Skeletal muscle cell (primary cell): ENCODE measurements at places on chromosomes 12 and 14.

- no peak for DNase-seq
These were observed 48.4 kb downstream of the C12orf75 start for GRCh38 chr12:105378911-105379310.

GRCh38 chr14:53979113-53979681 is 22.6 kb upstream of the BMP4 start:
- no peak for DNase-seq

DNA sequence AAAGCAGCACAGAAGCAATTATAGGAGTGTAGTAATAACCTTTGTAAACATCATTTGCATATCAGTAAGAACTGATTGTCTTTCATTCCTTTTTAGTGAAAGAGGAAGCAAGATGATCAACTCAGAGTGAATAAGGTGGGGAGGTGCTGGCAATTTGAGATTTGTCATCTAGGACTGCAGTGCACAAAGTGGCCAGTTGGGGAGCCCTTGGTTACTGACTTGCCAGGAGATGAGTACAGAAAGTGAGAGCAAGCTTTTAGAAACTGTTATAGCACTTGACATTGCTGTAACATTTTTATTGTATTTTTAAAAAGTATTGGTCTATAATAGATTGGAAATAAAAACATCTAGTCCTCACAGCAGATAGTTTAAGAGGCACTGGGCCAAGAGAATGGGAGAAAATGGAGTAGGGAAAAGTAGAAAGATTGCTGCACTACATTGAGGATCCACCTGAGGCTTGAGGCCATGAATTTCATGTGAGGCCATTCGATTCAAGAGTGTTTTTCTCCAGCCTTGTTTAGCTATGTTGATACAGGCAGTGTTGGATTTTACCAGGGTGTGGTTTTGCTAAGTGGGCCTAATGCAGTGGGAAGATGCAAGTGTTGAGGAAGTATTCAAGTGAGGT is 98.2 kb downstream of the SNAPC1 start:
- no peak for DNase-seq

DNA sequence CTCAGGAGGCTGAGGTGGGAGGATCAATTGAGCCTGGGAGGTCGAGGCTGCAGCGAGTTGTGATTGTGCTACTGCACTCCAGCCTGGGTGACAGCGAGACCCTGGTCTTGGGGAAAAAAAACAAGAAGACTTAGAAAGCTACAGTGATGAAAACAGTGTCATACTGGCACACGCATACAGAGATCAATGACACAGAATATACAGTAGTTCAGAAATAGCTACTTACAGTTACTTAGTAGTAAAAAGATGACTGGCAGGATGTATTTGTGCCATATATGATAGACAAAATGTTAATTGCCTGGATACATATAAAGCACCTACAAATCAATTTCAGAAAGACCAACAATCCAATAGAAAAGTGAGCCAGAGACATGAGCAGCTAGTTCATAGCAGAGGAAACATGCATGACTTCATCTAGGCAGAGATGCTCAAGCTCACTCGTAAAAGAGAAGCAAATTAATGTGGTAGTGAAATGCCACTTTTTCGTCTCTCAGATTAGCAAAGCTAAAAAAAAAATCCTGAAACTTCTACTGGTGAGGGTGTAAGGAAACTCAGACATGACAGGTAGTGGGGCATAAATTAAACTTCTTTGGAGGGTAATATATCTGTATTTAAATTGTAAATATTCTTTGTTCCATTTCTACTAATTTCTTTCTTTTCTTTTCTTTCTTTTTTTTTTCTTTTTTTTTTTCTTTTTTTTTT is 2.5 kb upstream of the ALDH2 start:
- DNase-seq: no peak

- DNase-seq: no peak
These were observed 159.0 kb upstream of the LHX5 start for GRCh38 chr12:113630625-113631024.

DNA sequence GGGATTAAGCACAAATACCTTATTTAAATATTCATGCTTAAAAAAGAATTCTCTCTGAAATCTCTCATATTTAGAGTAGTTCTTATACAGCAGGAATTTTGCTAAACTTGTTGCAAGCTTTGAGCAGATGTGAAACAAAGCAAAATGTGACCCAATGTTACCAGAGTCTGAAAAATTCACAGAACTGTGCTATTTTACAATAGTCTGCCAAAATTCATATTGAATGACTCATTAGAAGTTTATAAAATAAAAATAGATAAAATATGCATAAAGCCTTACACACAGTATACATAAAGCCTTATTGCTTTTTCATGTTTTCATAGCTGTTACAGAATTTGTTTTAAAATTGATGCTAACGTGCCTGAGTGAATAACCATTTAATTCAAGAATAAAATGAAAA is 17.8 kb upstream of the RHOJ start:
- no peak for DNase-seq

- DNase-seq: no peak
These were observed 197.5 kb upstream of the FLRT2 start for GRCh38 chr14:85332401-85332800.

- no peak for DNase-seq
These were observed 786.8 kb downstream of the DIO2 start for GRCh38 chr14:79424462-79424861.

DNA sequence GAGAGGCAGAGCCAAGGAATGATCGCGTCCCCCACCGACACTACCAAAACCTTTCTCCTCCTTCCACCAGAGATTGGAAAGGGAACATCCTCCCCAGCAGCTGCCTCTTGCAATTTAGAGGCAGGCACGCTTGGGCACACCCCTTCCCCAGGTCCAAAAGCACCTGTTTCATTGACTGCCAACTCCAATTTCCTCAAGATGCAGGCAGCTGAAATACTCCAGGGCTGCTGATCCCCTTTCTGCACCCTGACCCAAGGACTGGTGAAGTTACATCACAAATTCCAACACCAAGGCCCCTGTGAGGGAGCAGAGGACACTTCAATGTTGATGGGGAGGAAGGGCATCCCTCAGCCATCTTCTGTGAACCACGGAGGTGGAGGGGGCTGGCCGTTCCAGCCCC is 33.8 kb downstream of the BCL11B start:
- DNase-seq: no peak

DNA sequence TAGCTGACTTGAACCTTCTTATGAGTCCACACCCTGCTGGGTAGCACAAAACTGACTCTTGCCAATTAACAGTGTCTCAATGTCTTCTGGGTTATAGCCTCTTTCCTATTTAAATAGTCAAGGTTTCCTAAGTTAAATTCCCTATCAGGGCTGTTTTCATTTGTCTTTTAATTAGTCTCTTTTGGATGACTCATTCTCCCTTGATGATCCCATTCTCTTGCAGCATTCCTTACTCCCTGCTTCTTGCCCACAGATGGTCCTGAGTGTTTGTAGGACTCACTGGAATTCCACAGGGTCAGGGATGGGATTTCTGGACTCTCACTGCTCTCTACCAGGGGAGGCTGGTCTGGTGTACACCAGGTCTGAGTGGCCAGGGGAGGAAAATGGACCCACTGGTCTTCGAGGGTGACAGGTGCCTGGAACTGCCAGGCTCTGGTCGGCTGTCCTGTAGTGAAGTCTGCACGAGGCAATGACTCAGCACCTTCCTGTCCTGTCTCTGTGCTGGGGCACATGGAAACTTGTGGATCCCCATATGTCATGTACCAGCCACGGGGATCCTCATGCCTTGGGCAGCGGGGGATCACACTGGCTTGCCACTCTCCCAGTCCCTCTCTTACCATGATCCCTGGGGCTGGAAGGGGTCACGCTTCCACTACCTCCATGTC is 236.5 kb upstream of the PELI2 start:
- no peak for DNase-seq

- no peak for DNase-seq
These were observed 152.7 kb upstream of the KITLG start for GRCh38 chr12:88733008-88733407.

- DNase-seq: no peak
These were observed 44.7 kb upstream of the AMIGO2 start for GRCh38 chr12:47124451-47124850.

DNA sequence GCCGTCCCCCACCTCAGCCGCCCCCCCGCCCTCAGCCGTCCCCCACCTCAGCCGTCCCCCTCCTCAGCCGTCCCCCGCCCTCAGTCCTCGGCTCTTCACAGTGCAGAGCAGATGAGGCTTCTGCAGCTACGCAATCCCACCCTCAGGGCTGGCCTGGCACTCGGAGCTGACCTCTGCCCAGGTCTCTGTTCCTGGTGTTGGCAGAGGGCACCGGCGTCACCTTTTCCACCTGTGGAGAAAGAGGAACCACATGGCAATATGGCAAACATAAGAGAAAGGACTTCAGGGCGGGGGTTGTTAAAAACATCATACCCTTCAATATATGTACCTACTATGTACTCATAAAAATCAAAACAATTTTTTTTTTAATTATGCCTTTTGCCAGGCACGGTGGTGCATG is 45.8 kb downstream of the MLXIP start:
- no peak for DNase-seq

DNA sequence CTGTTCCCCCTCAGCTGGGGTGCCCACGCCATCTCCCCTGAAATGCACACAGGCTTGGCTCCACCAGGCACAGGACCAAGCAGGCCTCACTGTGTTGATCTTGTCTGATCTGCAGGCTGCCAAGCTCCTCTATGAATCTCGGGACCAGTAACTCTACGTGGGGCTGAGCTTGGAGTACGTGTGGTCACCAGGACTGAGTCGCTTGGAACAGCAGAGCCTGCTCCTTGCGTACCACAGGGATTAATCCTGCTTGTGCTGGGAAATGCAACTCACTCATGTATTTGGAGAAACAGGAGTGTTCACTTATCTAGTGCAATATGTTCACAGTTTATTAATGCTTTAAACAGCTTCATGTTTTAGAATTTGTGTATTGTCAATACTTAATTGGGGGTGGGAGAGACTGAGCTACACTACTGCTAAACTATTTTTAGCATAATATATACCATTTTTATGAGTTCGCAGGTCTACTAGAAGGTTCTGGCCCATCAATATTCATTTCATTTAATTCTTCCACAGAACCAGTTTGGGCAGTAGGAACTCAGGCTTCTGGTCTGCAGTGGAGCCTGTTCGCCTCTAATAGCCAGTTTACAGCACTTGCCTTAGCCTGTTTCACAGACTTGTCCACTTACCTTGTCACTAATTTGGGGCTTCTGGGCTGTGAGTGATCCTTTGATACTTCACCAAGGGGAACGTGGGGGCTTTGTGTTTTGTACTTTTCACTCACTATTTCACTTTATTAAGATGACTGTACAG is 17.4 kb downstream of the ZFYVE21 start:
- no peak for DNase-seq

GRCh38 chr12:127144770-127145169 is 1122.2 kb upstream of the TMEM132C start:
- DNase-seq: no peak

DNA sequence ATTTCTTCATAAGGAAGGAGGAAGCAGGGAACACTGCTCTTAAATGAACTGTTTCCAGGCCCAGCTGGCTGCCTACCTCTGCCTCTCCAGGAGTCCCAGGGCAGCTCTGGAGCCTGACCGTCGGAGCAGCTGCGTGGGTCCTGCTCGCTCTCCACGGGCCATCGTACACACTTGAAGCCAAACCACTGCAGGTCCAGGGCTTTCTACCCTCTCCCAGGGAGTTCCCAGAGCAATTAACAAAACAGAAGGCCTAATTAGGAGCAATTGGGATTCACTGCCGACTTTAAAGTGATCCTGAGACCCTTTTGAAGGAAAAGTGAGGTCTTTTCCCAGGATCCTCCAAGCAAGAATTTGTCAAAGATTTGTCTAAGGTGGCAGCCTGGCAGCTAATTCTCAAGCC is 76.9 kb downstream of the OTX2 start:
- no peak for DNase-seq

GRCh38 chr12:20040831-20041230 is 327.5 kb upstream of the PDE3A start:
- DNase-seq: no peak

DNA sequence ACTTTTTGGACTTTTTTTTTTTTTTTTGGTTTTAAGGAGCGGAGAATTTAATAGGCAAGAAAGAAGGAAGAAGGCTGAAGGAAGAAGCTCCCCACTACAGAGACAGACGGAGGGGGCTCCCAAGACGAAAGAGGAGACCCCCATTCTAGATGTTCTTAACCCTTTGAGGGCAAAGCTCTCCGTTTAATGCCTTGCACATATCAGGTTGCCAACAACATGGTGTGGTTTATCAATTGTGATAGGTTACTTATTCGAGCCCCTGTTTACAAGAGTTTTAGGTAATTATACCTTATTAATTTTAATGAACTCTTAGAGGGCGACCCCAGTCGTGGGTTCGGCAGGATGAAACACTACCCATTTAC is 1.2 kb upstream of the FBXO33 start:
- DNase-seq: no peak

GRCh38 chr12:23495472-23495871 is 454.0 kb downstream of the SOX5 start:
- DNase-seq: no peak

DNA sequence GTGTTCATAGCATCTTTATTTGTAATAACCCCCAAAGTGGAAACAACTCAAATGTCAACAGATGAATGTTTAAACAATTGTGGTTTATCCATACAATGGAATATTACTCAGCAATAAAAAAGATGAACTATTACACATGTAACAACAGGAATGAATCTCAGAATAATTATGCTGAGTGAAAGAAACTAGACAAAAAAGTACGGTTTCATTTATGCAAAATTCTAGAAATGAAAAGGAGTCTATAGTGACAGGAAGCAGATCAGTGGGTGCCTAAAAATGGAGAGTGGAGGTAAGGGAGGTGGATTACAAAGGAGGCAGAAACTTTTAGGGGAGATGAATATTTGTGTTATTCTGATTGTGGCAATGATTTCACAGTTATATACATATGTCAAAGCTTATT is 4.8 kb downstream of the PRKCH start:
- DNase-seq: no peak

- DNase-seq: no peak
These were observed 16.4 kb upstream of the NUDT4 start for GRCh38 chr12:93361151-93361919.

- no peak for DNase-seq
These were observed 205.4 kb downstream of the NAV3 start for GRCh38 chr12:78035901-78036606.

- DNase-seq: no peak
These were observed 22.8 kb downstream of the TMEM63C start for GRCh38 chr14:77204459-77204771.

- DNase-seq: no peak
These were observed 24.3 kb downstream of the ZFYVE21 start for GRCh38 chr14:103739793-103740501.

- no peak for DNase-seq
These were observed 1.4 kb upstream of the CCDC85C start for GRCh38 chr14:99605299-99605961.

DNA sequence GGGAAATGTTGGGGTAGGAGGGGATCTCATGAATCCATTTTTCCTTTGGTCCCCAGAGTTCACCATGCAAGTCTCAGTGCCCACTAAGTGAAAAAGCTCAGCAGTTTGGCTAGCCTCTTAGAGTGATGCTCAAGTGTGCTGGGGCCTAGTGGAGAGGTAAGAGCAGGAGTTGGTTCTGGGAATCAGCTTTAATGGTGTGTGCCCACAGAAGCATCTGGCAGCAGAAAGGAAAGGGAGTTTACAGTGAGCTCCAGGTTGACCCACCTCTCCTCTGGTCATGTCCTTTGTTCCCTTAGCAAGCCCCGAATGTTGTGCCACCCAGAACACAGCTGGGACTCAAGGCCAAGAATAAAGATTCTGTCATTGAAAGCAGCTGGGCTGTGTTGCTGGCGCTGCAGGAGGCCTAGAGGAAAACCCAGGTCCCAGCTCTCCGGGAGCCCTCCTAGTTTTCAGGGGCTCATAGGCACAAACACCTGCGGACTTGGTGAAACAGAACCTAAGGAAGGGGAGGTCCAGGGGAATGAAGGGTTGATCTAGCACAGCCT is 320.8 kb downstream of the ZFP36L1 start:
- no peak for DNase-seq
